ENCODE measurements at places on chromosomes 4 and X. TPM values are rescaled to one million over a fixed set of nuclear protein-coding genes. Genes with fewer than 3 reads are reported as not detected.

DNA sequence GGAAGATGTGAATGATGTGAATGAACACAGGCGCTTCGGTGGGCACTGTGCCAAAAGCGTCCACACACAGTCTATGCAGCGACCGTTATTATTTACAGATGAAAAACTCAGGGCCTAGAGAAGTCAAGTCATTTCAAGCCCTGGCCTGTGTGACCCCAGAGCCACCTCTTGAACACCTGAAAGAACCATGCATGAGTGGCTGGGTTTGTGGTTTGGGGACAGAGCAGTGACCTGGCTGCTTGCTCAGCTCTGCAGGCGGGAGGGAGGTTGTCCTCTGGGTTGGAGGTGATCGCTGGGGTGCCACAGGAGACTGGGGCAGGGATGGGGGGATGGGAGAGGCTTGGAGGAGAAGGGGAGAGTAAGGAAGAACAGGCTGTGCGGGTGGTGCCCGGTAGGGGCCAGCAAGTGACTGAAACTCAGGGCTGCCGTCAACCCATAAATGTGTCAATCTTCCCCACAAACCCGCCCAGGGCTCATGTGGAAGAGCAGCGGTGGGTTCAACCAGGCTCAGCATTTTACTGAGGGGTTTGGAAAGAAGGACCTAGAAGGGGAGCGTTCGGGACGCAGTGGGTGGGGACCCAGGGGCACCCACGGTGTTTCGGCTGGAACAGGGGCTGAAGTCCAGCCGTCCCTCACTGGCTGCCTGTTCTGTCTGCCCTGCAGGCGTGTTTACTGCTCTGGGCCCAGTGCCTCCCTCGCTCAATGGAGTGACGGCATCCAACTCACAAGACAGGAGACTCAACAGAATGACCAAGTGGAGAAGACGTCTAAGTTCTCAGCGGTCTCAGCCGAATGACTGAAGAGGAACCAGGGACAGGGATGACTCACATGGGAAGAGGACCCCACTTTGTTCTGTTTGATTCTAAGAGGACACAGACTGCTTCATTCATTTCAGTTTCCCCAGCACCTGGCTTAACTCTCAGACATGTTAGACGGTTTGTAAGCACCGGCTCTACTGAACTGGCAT is 167.8 kb downstream of the AFAP1 start:
- DNase-seq, result no peak

DNA sequence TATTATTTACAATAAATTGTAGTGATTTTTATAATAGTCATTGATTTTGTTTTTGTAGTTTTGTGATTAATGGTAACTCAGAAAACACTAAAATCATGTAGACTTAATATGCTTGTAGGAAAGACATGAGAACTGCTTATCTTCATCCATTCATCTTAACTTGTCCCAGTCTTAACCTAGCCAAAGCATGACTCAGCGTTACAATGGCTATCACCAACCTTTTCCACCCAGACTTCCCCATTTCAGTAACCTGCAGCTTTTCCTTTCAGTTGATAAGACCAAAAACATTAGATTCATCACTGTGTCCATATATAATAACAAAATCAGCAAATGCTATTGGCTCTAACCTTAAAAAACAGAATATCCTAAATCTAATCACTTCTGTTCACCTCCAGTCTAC is 106.2 kb upstream of the KLF8 start:
- DNase-seq, result no peak

- DNase-seq, result no peak
Measured at GRCh38 chr4:85291226-85291625, 183.7 kb upstream of the ARHGAP24 start.

The NAAA gene
- total RNA-seq, result 13.4 TPM

The AADAT gene
- 0.64 TPM for total RNA-seq
